ENCODE measurements at places on chromosomes 5 and 9. TPM values are rescaled to one million over a fixed set of nuclear protein-coding genes. Genes with fewer than 3 reads are reported as not detected.

PCDHB9 gene
- 2.2 TPM for total RNA-seq

DNA sequence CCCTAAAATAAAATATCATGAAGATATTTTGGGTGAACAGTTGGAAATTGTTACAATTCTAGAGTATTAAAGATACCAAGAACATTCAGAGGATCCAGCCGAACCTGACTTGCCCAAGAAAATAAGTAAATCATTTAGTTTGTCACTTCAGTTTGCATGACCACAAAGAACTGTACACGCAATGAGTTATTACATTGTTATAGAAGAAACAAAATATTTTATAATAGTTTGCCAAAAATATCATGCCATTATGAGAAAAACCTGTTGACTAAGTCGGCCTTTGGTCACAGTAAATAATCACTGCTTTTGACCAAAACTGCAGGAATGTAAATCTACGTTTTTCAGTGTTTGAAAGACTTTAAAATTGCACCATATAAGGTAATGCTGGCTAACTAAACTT lies 27.9 kb downstream of the TRIO start:
- no peak for DNase-seq

- DNase-seq: no peak
Measured at GRCh38 chr5:851076-851475, 290 bp upstream of the ZDHHC11 start.

GRCh38 chr5:73189871-73190376 lies 16.9 kb downstream of the TMEM174 start:
- no peak for DNase-seq
